Activated CD8-positive, alpha-beta memory T cell treated with anti-CD3 and anti-CD28 coated beads for 1 hour (primary cell): ENCODE measurements at places on chromosomes 13 and 19.

- peak; percentile 45 for DNase-seq
These were observed 4.3 kb upstream of the C5AR1 start for GRCh38 chr19:47305309-47305751.

GRCh38 chr13:98133946-98134345 is 8.9 kb upstream of the FARP1 start:
- DNase-seq: no peak

- DNase-seq: no peak
These were observed 78.3 kb downstream of the TSHZ3 start for GRCh38 chr19:31270897-31271296.

GRCh38 chr13:71477735-71478134 is 389.3 kb downstream of the DACH1 start:
- DNase-seq: no peak

DNA sequence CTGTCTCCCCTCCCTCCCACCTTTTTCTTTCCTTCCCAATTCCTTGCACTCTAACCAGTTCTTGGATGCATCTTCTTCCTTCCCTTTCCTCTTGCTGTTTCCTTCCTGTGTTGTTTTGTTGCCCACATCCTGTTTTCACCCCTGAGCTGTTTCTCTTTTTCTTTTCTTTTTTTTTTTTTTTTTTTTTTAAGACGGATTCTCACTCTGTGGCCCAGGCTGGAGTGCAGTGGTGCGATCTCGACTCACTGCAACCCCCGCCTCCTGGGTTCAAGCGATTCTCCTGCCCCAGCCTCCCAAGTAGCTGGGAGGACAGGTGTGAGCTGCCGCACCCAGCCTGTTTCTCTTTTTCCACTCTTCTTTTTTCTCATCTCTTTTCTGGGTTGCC is 6.9 kb downstream of the MYADM start:
- DNase-seq: no peak

DNA sequence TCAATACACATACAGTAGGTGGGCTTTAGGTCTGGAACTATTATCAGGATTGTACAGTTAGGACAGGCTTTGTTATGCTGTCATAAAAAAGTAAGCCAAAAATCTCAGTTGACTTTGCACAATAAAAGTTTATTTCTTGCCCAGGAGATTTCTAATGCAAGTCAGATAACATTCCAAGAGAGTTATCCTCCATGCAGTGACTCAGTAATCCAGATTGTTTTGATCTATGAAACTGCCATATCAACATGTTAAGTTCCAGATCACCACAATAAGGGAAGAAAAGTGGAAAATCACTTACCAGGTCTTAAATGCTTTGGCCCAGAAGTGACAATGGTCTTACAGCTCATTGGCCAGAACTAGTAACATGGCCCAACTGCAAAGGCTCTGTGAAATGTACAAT is 636.2 kb upstream of the KLF12 start:
- DNase-seq: no peak

DNA sequence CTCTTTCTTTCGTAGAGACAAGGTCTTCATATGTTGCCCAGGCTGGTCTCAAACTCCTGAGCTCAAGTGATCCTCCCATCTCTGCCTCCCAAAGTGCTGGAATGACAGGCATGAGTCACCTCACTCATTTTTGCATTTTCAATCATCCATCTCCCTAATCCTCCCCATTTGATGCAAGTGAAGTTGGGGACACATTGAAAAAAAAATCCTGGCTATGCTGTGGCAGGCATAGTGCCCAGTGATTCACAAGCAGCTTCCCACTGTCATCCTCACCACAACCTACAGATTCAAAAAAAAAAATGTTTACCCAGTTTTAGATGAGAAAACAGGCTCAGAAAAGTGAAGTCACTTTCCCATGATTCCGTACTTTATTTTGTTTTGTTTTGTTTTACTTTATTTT is 44.7 kb upstream of the USP29 start:
- no peak for DNase-seq

GRCh38 chr13:35936246-35936978 is 194.8 kb downstream of the DCLK1 start:
- DNase-seq: no peak

- no peak for DNase-seq
These were observed 68.8 kb downstream of the DNAJC3 start for GRCh38 chr13:95745752-95746151.

GRCh38 chr13:31000889-31001288 is 68.4 kb downstream of the TEX26 start:
- DNase-seq: no peak

GRCh38 chr19:3345850-3346460 is 20.4 kb upstream of the NFIC start:
- no peak for DNase-seq

GRCh38 chr19:6674868-6675305 is 4.9 kb upstream of the TNFSF14 start:
- DNase-seq: peak; percentile 79

DNA sequence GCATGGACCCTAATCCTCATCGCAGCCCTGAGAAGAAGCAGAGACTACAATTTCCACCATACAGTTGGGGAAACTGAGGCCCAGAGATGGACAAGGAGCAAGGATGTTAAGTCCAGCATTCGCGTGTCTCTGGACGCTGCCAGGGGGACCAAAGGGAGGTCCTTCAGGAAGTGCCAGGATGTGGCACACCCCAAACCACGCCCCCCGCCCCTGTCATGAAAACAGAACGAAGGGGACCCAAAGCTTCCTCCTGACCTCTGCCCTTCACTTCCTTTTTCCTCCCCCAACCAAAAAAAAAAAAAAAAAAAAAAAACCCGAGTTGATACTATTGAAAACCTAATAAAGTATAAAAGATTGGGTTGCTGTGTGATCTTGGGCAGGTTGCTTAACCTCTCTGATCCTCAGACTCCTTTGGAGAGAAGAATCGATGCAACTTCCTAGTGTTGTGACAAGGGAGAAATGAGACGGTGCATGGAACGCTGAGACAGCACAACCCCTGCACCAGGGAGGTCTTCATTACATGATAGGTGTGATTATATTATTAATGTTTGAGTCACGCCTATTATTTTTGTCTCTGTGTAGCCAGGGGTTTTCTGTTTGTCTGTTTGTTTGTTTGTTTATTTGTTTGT is 2.7 kb upstream of the ZBTB7A start:
- DNase-seq: no peak

DNA sequence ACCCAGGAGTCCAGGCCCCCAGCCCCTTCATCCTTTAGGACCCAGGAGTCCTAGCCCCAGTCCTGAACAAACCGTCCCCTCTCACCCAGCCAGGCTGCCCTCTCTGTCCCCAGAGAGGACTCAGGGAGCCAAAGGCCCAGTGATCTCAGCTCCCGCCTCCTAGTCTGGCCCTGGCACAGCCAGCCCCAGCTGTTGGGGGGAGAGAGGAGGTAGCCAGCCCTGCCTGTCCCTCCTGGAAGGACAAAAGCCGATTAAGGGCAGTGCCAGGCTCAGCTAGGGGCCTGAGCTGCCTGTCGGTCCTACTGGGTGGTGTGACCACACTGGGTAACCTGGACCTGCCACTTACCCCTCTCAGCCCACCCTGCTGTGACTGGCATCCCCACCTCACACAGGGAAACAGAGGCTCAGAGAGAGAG is 14.5 kb downstream of the LIPE start:
- no peak for DNase-seq

- no peak for DNase-seq
These were observed 97.7 kb upstream of the DOCK9 start for GRCh38 chr13:99075268-99076191.

GRCh38 chr19:29217616-29218015 is 4.7 kb upstream of the UQCRFS1 start:
- no peak for DNase-seq

GRCh38 chr13:114002771-114003321 is 29.0 kb upstream of the C13orf46 start:
- no peak for DNase-seq

DNA sequence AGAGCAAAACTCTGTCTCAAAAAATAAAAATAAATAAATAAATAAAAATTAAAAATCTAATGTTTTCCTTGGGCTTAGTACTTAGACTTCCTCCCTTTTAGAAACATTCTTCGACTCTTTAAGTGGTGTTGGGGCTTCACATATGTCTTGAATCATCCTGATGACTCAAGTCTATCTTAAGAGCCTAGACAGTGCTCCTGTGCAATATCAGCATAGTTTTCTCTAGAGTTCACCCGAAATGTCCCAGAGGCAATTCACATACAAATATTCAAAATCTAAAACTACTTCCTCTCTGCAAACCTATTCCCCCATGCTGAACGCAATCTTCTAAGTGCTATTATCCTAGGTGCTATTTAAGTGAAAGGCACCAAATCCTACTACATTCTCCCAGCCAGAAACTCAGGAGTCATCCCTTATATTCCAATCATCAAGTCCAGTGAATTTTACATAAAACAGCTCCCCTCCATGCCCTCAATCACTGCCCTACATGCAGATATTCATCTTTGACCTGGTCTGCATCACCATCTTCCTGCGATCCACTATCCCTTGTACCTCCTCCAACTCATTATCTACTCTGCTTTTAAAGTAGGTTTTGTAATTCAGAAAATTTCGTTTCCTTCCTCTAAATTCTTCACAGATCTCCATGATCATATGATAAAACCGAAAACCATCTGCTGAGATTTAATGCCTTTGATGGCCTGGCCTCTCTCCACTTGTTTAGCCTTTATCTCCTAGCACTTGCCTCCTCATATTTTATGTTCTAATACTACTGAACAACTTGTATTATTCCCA is 102.7 kb downstream of the ELF1 start:
- no peak for DNase-seq

GRCh38 chr19:33523167-33523566 is 1.6 kb upstream of the PEPD start:
- no peak for DNase-seq

DNA sequence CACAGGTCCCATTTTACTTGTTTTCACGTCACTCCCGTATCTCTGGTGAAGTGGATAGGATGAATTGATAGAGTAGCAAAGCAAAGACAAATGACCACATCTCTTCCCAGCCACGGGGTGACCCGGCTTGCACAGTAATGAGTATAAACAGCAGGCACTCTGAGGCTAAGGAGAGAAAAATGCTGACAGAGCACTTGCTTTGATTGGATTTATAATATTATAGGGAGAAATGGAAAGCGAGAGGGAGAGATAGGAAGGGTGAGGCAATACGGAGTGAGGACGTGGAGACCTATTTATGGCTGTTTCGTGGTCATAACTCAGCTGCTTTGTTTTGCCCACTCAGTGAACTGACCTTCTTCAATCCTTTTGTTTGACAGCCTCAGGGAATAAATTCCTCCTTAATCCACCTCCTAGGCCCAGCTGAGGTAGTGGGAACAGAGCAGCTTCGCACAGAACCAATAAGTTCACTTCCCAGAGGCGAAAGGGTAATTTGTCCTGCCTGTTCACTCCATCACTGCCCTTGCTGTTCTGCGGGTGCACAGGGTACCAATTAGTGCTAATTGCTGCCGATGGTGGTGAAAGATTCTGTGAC is 68.6 kb downstream of the ERCC5 start:
- DNase-seq: no peak

- no peak for DNase-seq
These were observed 595.5 kb downstream of the TBC1D4 start for GRCh38 chr13:74886502-74886901.

GRCh38 chr19:4832776-4833175 is 1.3 kb upstream of the TICAM1 start:
- DNase-seq: no peak

DNA sequence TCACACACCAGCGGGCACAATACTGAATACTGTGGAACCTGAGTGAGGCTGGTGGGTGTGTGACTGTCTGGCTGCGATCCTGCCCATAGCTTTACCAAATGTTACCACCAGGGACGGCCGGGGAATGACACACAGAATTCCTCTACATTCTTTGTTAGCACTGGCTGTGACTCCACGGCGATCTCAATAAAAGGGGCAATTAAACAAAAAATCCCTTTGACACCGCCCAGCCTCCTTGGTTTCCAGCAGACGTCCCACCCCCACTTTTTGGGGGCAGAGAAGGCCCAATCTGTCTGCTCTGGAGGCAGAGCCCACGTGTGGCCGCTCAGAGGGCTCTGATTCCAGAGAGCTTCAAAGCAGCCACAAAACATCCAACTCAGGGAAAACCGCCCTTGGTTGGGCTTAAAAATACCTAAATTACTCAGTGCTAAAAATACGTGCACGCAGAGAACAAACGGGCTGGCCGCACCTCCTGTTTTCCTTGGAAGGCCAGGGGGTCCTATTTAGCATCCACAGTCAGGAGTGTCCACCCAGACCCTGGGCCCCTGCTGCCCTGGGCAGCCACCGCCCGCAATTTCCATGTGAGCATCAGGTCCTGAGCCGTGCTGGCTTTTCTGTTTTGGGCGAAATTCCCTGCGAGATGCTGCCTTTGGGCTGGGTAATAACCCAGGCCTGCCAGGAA is 47.8 kb downstream of the GADD45B start:
- no peak for DNase-seq
